Stimulated activated CD8-positive, alpha-beta memory T cell treated with anti-CD3 and anti-CD28 coated beads, Interleukin-7, amount 100 ng/mL, for 1 hour (primary cell): ENCODE measurements at places on chromosomes 4 and X.

DNA sequence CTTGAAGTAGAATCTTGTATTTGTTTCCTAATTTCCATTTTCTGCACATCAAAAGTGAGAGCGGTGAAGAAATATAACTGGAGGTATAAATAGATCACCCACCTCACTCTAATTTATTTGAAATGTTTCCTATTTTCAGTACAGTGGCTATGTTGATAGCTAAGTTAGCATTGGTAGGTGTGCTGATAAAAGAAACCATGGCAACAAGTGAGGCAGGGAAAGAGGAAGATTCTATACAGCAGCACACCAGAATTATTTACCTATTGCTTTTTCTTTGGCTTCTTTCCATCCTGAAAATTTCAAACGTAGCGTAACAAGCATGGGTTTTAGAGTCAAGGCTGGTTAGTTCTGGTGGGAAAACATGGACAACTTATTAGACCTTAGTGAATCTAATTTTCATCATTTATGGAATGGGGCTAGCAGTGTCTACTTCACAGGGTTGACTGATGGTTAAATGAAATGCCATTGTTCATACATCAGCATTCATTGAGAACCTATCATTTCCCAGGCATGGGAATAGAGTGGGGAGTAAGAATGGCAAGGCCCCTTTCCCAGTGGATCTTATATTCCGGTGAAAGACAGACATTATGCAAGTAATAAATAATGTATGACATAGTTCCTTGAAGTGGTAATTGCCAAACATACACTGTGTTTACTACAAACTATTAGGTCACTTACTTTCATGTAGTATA lies 30.6 kb upstream of the CTSO start:
- no peak for DNase-seq

DNA sequence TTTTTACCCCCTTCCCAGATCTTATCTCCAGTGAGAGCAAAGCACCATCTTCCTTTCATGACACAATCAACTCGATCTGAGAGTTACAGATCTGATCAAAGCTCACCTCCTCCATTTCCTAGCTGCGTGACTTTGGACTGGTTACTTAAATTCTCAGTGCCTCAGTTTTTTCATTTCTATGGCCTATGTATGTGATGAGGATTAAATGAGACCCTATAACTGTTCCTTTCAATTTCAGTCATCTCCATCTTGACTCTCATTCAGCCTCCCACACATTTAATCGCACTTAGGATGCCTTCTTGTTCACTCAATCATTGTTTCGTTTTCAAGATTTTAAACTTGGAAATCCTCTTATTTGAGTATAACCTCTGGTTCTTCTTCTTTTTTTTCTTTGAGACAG lies 20.1 kb upstream of the CXCR3 start:
- no peak for DNase-seq

DNA sequence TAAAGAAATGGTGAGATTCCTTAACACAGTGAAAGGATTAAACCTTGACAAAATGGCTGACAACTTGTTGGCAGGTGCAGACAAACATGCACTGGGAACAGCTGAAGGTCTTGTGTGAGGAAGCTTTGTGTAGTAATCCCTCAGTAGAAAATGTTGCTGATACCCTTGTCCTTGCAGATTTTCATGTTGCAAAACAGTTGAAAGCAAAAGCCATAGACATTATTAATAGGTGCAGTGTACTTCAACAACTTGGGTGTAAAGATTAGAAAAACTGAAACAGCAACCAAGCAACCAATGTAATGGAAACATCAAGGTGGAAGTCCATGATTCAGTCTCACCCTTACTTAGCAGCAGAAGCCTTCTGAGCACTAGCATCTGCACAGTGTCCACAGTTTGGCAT lies 29.8 kb downstream of the UGT2B7 start:
- DNase-seq, result no peak

DNA sequence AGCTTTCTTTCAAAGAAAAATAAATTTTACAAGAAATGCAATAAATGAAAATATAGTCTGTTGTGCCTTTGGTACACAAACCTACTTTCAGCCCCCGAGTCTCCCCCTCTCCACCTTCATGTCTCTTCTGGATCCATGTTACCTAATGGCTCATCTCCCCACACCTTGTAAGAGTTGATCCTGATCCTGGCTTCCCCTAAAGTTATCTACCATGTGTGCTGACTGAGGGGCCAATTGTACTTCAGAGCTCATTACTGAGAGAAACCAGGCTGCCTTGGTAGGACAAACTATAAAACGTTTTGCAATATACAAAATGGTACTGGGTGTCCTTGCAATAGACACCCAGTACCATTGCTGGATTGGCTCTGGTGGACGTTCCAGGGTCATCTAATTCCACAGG lies 11.8 kb downstream of the PALLD start:
- no peak for DNase-seq

GRCh38 chr4:46974891-46975543 lies 18.4 kb downstream of the GABRA4 start:
- no peak for DNase-seq

DNA sequence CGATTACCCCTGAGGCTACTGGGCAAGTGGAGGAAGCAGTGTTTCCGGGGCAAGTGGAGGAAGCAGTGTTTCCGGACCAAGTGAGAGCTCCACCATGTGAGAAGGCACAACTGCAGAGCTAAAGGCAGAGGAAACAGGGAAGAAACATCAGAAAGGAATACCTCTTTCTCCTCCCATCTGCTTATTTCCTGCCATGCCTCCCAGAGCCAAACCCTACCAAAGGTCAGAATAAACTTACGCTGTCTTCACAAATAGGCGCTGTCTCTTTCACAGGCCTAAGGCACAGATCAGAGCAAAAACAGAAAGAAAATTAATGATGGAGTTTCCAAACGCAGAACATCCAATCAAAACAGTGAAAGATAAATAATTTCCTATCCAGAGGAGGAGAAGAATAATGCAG lies 153.0 kb downstream of the ATOH1 start:
- DNase-seq, result no peak

- no peak for DNase-seq
Measured at GRCh38 chr4:1685235-1686150, 1.4 kb upstream of the FAM53A start.

DNA sequence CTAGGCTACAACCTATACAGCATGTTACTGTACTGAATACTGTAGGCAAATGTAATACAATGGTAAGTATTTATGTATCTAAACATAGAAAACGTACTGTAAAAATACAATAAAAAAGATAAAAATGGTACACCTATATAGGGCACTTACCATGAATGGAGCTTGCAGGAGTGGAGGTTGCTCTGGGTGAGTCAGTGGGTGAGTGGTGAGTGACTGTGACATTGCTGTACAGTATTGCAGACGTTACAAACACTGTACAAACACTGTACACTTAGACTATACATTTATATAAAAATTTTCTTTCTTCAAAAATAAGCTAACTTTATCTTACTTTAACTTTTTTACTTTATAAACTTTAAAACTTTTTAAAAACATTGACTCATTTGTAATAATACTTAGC lies 190.3 kb upstream of the NR3C2 start:
- no peak for DNase-seq

GRCh38 chr4:23958749-23959148 lies 68.9 kb upstream of the PPARGC1A start:
- no peak for DNase-seq

GRCh38 chr4:31702326-31702725 lies 982.2 kb downstream of the PCDH7 start:
- DNase-seq, result no peak

GRCh38 chr4:186709517-186709916 lies 14.1 kb downstream of the FAT1 start:
- DNase-seq, result no peak

DNA sequence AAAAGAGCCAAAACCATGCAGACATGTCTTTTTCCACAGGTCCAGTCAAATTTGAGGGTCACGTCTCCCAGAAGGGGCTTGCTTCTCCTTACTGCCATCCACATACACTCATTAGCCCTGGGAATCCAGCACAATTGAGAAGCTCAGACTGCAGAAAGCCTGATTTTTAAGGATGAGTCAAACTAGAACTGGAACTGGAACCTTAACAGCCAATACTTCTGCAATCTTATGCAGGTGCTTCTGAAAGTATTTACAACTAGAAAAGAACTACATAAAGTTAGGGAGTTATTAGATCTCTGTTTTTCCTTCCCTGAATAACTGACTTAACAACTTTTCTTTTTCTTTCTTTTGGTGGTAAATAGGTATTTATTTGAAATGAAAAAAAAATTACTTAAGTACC lies 86.3 kb downstream of the CDS1 start:
- no peak for DNase-seq

- no peak for DNase-seq
Measured at GRCh38 chr4:1752284-1753041, 31.1 kb downstream of the TACC3 start.

DNA sequence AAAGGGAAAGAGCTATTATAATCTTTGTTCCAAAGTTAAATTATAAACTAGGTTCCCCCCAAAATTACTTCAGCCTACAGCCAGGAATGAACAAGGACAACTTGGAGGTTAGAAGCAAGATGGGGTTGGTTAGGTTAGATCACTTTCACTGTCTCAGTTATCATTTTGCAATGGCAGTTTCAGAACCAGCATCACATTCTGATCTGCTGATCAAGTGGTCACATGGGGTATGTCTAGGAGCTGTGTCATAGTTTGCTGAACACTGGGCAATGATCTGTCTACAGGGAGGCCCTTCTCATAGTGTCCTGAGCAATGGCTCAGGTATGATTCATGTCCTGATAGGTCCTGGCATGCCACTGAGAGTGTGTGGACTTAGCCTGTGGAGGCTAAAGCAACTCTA lies 41.6 kb upstream of the XIAP start:
- no peak for DNase-seq

DNA sequence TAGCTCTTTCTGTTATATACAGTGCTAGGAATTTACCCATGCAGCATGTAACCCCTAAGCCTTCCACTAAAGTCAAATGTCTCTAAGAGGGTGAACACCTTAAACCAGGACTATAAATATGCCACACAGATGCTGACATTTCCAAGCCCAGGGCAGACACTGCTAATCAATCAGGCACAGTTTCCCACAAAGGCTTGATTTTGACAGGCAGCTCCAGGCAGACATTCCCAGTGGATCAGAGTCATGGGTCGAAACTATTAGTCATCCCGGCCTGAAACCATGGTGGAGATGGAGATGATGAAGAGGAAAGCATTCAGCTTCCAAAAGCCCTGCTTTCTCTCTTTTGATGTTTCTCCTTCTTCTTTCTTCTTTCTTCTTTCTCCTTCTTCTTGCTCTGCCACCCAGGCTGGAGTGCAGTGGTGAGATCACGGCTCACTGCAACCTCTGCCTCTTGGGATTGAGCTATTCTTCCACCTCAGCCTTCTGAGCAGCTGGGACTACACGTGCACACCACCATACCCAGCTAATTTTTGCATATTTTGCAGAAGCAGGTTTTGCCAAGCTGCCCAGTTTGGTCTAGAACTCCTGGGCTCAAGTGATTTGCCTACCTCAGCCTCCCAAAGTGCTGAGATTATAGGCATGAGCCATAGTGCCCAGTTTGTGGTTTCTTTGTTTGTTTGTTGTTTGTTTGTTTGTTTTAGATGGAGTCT lies 21.0 kb upstream of the SORCS2 start:
- DNase-seq, result no peak

DNA sequence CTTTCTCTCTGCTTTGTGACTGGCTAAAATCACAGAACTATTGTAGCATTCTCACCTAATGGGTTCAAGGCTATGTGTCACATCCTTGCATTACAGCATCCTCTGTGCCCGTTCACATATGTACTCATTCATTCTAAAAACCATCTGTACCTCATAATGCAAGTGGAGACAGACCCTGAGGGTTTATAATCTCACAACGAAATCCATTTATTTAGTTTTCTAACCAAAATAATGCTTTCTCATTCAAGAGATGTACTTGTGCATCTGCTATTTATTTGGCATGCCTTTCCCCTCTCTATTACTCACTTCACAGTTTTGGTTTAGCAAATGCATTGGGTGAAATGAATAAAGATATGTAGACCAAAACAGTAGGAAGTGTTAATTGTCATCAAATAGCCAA lies 261.5 kb downstream of the DCHS2 start:
- DNase-seq, result no peak

- DNase-seq, result no peak
Measured at GRCh38 chr4:122508083-122508482, 51.6 kb upstream of the IL2 start.

GRCh38 chrX:40628506-40628905 lies 5.3 kb downstream of the MPC1L start:
- DNase-seq, result no peak

GRCh38 chr4:71006203-71006907 lies 12.9 kb downstream of the DCK start:
- no peak for DNase-seq

DNA sequence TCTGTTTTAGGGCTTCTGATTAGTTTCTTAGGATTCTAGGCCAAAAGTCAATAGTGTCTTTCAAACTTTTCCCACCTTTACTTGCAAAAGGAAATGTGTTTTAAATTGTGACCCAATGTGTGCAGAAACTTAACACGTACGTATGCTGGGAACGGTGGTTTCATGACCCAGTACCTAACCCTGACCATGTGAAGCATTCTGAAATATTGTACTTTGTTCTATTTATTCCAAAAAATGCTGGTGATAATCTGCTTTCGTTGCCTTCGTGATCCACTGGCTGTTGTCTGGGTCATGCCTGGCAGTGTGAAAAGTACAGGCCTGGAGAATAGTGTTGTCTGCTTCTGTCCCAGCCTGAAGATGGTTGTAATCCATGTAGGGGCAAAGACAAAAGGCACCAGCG lies 26.7 kb upstream of the TADA2B start:
- no peak for DNase-seq

DNA sequence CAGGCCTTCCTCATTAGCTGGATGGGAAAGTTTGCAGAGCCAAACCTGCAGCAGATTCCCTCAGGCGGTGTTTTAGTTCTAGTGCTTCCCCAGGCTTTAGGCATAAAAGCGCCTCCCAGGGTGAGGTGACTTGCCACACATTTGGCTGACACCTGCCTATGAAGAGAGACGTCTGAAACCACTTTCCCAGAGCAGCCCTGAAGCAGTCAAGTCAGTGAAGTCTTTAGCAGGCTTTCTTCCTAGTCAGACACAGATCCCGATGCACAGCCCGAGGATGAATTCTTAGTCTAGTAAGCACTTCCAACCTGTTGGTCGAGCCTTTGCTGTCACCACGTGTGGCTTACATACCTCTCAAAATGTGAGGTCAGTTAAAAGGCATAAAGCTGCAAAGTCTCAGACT lies 484.1 kb downstream of the SMARCA1 start:
- DNase-seq, result no peak

- DNase-seq, result no peak
Measured at GRCh38 chrX:10485326-10485725, 135.1 kb downstream of the MID1 start.

DNA sequence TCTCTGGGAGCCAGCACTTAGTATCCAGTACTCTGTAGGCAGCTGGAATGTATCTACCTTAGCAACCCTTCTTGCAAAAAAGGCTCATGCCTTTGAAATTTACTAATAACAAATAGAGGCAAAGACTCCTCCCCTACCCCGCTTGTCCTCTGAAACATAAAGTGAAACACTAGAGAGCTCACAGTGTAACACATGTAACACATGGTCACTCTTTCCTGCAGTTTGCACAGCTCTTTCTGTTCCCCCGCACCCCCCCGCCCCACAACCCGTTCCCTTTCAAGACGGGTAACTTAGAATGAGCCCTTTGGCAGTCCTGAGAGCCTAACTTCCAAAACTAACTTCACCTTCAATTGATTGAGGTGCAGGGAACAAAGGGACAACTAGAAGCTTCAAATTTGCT lies 6.0 kb upstream of the BCORL1 start:
- no peak for DNase-seq
